ENCODE measurements at places on chromosomes 1 and 21.

- DNase-seq = no peak
Observed at GRCh38 chr21:37899146-37899545, 17.1 kb downstream of the KCNJ6 start.

- no peak for DNase-seq
Observed at GRCh38 chr1:174153085-174153824, 6.1 kb upstream of the RABGAP1L start.

- DNase-seq = no peak
Observed at GRCh38 chr1:100775483-100775882, 55.9 kb downstream of the VCAM1 start.

DNA sequence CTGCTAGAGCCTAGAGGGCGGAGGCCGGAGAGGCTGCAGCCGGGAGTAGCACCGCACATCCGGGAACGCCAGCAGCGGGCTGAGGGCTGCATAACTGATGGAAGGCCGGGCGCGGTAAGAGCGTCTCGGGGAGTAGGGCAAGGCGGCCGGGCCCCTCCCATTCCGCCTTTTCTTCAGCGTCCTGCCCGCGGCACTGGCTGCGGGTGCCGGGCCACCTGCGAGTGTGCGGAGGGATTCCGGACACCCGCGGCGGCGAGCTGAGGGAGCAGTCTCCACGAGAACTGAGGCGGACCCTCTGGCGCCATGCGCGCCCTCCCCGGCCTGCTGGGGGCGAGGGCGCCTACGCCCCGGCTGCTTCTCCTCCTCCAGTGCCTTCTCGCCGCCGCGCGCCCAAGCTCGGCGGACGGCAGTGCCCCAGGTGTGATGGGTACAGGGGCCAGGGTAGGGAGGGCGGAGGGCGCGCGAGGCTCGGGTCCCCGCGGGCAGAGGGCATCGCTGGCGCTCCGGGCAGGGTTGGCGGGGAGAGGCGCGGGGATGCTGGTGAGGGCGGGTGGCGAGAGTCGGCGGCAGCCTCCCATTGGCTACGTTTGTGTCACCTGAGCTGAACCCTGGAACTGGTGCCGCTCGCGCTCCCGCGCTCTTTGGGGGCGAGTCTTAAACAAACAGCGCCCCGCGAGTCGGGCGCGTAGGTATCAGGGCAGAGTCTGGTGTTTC, 334.4 kb downstream of the SRGAP2C start:
- DNase-seq = peak; percentile 69

DNA sequence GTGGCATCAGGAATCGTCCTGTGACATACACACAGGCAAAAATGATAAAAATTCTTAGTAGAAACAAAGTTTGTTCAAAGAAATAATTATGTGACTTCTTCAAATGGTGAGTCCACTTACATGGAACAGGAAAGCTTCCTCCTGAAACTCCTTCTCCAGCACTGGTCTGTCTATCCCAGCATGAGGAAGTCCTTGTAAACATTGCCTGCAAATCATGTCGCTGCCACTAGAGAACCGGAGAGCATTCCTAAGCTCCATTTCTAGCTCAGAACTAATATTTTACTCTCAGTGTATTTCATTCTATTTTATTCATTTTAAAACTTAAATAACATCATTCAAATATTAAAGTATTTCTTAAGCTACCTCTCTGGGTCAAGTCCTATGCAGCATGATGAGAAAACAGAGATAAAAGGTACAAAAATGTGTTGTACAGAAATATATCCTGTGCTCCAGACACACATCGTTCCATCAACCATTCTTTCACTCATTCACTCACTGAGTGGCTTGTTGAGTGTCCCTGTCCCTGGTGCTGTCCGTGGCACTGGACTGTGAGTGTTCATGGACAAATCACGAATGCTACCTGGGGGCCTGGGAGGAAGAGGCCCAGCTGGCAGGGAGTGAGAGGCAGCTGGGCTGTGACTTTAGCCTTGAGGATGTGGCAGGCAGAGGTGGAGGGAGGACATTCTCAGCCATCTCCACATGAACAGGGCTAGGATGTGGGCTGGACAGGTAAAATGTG, 10.0 kb downstream of the CYP4A22 start:
- DNase-seq = no peak

DNA sequence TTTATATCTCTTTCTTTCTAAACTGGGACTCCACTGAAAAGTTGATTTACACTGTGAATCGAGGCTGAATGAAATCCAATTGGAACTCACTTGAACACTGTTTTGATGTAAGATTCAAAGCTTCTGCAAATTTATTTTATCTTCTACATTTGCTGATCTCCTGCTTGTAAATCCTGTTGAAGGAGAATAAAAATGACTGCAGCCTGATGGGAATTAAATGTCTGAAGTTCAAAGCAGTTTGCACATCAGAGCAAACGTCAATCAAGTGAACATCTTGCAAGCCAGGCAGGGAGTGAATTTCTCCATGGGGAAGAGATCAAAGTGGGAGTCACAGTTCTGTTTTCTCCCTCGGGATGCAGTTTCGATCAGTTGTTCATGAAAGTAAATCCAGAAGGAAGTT, 127.2 kb downstream of the CACHD1 start:
- no peak for DNase-seq

- DNase-seq = no peak
Observed at GRCh38 chr1:178587096-178587495, 74.2 kb downstream of the TEX35 start.

GRCh38 chr1:25702101-25702775, 85.6 kb downstream of the MAN1C1 start:
- DNase-seq = no peak

GRCh38 chr1:237910834-237911233, 20.1 kb upstream of the ZP4 start:
- no peak for DNase-seq

- peak; percentile 48 for DNase-seq
Observed at GRCh38 chr1:65264197-65264929, 45.0 kb upstream of the DNAJC6 start.

GRCh38 chr1:186178426-186179043, 196.5 kb downstream of the TPR start:
- no peak for DNase-seq

DNA sequence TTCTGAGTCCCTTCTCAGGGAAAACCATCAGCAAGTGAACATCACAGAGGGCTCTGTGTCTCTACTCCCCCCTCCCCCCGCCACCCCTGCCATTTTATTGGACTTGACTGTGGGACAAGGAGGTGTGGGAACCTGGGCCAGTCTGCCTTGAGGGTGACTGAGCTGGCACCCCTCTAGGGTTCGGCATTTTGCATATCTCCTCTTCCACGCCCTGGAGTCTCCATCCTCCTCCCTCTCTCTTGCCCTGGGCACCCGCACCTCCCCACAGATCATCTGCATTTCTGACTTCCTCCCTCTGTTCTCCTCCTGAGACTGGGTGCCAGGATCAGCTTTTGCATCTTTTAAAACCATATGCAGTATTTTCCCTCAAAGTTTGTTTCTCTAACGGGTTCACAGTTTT, 107.1 kb upstream of the ERRFI1 start:
- no peak for DNase-seq

DNA sequence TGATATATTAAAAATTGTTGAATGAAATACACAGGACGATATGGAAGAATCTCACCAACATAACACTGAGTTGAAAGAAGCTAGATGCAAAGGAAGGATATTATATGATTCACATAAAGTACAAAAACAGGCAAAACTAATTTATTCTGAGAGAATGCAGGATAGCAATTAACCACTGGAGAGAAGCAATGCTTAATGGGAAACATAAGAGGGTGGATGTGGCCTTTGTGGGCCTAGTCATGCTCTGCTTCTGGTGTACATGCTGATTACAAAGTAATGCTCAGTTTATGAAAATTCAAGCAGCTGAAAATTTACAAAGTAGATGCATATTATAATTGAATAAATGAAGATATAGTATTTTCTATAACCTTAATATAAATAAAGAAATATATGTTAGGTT, 326.4 kb upstream of the ADAMTS5 start:
- DNase-seq = no peak

DNA sequence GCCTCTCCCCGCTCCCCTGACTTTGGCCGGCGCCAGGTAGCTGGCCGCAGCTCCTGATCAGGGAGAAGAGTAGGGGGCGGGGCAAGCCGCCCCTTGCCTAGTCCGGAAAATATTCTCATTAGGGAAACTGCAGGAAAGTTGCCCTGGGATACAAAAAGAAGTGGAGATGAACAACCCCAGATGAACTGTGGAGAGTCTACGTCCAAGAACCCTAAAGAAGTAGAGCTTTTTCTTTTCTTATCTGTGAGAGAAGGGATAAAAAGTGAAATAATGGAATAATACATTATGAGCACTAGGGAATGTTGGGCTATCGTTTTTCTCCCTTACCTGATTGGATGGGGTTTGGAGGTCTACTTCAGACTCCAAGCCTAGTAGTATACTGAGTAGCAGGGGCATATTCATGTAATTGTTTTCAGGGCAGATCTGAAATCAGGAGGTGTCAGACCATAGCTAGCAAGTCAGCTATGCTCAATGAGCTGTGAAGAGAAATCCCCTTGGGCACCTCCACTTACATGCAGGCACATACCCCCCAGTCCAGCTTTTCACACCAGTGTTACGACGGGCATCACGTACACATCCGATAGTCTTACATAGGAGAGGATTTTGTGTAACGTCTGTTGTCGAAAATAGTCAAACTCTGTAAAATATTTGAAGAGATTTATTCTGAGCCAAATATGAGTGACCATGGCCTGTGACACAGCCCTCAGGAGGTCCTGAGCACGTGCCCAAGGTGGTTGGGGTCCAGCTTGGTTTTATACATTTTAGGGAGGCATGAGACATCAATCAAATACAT, 1.7 kb upstream of the DUSP10 start:
- no peak for DNase-seq

DNA sequence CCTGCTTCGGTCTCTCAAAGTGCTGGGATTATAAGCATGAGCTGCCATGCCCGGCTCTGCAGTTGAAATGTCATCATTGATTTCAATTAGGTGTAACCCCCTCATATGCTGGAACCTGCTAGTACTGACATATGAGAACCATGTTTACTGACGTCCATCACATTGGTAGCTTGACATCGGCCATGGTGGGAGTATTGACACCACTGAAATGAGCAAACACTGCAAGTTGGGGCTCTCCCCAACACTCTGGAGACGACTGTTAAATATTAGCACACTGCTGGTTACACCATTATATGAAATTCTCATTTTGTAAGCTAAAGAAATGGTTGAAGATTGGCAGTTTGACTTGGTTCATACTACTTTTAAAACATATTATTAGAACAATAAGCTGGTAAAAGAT, 63.7 kb downstream of the CNST start:
- no peak for DNase-seq

- DNase-seq = no peak
Observed at GRCh38 chr1:218479436-218480115, 134.4 kb downstream of the TGFB2 start.

DNA sequence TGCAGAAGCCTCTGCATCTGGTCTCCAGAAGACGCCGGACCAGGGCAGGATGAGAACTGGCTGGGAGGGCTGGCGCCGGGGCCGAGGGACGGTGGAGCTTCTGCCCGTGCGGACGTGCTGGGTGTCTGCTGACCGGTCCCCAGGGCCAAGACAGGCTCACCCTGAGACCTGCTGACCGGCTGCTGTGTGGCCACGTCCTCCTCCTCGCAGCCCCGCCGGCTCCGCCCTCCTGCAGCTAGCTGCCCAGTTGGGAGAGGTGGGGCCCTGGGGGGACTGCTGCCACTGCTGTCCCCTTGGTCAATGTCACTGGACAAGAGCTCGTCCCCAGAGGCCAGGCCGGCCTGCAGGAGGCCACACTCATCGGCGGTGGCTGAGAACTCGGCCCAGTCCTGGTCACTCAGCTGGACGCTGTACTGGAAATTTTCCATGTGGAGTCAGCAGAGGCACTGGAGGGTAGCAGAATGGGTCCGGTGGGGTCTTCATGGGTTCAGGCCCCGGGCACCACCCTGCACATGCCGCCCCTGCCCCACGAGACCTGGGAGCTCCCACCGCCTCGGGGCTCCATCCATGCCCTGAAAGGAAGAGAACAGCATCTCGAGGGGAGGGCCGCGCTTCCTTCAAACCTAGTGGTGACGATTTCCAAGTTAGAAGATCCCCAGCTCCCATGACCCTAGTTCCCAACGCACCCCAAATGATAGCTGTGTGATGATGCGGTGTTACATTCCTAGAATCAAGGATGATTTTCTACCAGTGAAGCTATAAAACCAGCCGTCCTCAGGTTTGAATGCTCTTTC, 1.1 kb downstream of the PERM1 start:
- DNase-seq = no peak

DNA sequence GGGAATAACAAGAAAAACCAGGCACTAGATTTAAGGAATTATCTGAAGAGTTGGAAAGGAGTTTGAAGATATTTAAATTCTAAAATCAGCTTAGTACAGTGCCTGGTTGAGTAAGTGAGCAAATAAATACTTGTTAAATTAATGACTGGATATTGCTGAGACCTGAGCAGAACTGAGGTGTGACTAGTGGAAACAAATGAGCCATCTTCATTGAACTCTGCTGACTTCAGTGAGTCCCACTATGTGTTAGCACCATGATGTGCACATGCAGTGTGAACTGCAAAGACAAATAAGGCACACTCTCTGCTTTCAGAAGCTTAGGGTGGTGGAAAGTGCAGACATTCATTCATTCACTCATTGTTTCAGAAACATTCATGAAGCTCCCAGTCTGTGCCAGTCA, 48.7 kb downstream of the ELAPOR1 start:
- DNase-seq = no peak

- peak; percentile 16 for DNase-seq
Observed at GRCh38 chr21:33266050-33266788, at the start of gene IL10RB. Gene IL10RB, plus strand, starts transcription at chr21:33266367. Its CDS starts 99 bp downstream, at chr21:33266466.

DNA sequence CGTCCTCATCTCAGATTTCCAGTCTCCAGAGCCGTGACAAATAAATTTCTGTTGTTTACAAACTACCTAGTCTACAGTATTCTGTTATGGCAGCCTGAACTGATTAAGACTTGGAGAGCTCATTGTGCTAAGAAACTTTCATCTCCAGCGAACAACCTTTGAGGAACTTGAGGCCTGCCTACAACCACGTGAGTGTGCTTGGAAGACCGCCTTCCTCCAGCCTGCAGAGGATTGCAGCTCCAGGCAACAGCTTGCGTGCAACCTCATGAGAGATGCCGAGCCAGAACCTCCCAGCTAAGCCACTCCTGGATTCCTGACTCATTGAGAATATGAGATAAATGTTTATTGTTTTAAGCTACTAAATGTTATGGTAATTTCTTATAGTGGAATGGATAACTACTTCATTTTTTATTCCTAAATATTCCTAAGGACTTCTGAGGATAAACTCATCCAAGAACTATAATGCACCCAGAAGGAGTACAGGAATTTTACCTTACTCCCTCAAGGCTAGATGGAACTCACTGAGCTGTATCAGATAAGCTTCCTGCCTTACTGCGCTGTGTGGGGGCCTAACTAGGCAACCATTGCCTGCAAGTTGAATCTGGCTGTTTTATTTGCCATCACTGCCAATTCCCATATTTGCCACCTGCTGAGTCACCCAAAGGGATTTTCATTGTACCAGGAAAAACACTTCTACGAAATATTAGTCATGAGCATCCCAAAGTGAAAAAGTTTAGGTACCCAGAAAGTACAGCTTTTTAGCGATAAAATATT, 17.6 kb downstream of the FAM177B start:
- no peak for DNase-seq

GRCh38 chr1:38608202-38608864, 251.2 kb downstream of the RRAGC start:
- DNase-seq = no peak
